ENCODE measurements at places on chromosomes 12 and 14.

GRCh38 chr12:58932806-58933681 is 12.7 kb upstream of the LRIG3 start:
- DNase-seq = no peak

DNA sequence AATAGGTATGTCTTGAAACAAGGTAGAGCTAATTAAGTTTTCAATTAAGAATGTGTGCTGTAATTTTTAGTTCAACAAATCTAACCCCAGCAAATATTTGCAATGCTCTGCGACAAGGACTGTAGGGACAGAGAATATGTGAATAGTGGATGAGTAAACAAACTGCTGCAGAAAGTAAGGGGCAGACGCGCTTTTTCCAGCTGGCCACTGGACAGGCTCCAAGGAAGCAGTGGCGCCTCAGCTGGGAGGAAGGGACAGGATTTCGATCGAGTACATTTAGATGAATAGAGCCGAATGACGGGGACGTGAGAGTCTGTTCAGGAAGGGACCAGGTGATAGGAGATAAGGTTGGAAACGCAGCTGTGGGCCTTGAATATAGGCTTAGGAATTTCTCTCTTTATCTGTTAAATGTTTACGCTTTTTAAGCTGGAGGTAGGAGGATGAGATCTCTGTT is 69.3 kb downstream of the ELK3 start:
- DNase-seq = no peak

DNA sequence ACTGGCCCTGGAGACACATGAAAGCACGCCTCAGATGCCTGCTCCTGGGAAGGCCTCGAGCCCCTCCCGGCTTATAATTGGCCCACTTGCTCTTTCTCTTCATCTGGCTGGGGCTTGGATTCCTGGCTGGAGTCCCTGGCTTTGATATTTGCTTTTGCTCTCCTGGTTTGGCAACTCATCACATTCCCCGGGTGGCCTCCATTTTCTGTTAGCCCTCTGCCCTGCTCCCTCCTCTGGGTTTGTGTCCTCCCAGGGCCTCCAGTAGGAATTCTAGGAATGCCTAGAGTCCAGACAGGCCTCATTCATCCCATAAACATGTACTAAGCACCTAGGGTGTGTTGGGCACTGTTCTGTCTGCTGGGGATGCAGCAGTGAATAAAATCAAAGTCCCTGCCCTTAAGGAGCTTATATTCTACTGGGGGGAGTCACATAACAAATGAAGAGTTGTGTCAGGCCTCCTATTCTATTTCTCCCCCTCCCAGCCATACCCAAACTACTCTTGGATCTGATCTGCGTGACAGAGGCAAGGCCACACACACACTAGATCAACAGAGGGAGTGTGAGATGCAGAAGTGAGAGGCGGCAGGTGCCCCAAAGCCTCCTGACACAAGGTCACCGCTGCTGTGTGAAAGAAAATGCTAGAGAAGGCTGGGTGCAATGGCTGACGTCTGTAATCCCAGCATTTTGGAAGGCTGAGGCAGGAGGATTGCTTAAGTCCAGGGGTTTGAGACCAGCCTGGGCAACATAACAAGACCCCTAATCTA is 21.3 kb upstream of the TSPAN9 start:
- no peak for DNase-seq

GRCh38 chr14:23695664-23695999 is 59.5 kb downstream of the DHRS2 start:
- no peak for DNase-seq

DNA sequence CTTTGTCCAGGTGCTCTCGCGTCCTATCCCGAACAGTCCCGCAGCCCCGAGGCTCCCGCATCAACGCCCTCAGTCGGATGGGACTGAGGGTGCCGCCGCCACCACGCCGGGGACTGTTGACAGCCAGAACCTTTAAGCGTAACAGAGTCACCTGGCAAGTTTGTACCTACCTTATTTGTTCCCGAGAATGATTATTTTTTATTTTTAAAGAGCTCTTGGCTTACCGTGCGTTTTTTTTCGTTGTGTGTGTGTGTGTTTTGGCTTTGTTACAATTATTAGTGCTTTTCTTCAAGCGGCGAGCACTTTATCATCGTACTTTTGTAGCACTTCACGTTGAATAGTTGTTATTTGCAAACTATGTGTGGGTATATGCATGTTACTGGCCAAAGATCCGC is 463 bp downstream of the COA8 start:
- DNase-seq = no peak

DNA sequence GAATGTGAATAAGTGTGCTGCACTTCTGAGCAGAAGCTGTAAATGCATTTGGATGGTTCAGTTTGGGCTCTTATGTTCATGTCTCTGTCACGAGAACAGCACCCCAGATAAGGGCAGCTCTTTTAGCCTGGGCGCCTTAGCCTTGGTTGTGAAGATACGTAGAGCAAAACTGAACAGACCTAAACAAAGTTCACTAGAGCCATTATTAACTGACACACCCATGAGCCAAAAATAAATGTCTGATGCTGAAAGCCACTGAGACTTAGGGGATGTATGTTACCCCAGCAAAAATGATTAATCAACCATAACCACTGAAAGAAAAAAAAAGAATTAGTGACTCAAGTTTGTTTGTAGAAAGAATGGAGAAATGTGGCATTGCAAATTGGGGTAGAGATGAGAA is 343.4 kb downstream of the BCAT1 start:
- no peak for DNase-seq

DNA sequence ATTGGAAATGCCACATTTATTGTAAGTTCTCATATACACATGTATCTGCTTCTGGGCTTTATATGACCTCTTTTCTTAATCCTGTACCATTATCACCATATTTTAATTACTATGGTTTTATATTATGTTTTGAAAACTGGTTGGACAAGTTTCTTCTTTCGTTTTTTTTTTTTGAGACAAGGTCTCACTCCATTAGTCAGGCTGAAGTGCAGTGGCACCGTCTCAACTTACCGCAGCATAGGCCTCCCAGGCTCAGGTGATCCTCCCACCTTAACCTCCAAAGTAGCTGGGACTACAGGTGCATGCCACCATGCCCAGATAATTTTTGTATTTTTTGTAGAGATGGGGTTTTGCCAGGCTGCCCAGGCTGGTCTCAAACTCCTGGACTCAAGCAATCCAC is 44.6 kb downstream of the GALNT4 start:
- no peak for DNase-seq

GRCh38 chr14:90814806-90815571 is 1.2 kb downstream of the TTC7B start:
- no peak for DNase-seq

DNA sequence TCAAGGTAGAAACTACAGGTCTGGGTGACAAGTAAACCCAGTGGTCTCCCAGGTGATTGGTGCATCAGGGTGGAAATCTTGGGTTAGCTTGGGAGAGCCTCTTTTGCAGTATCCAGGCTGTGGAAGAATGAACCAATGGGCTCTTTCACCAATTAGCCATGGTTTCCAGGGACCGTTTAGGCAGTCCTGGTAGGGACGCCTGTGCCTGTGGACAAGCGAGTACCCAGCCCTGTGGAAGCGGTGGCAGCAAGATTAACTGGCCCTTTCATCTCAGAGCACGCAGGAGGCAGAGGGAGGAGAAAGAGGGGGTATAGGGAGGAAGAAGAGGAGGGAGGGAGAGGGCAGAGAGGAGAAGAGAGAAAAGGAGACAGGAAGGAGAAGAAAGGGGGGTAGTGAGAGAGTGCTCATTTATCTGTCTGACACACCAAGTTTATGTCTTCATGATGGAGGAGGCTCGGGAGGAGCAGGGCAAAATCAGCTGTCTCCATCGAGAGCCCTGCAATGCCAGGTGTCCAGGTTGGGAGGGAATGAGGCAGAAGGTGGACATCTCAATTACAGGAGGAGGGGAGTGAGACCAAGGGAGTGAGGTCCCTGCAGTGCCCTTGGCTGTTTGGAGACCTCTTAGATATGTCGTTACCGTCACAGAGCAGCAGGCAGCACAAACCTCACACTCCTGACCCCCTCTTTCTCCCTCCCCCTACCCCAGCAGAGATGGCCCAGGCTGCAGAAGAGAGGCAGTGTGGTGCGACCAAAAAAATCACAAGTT is 4.6 kb upstream of the ZDHHC22 start:
- DNase-seq = no peak

GRCh38 chr12:126480451-126480850 is 1415.2 kb downstream of the AACS start:
- DNase-seq = no peak

DNA sequence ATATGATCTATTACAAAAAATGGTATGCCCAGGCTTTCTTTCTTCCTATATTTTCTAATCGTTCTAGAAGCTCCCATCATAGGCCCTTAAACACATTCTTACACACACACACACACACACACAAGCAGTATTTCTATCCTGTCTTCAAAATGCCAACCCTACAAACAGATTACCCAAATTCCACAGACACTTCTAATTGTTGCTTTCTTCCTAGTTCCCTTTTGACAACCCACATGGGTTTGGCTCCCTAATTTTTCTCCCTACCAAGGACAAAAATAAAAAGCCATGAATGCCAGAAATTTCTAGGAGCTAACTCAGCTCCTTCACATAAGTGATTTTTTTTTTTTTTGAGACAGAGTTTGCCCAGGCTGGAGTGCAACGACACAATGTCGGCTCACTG is 60.3 kb upstream of the NTF3 start:
- DNase-seq = no peak

DNA sequence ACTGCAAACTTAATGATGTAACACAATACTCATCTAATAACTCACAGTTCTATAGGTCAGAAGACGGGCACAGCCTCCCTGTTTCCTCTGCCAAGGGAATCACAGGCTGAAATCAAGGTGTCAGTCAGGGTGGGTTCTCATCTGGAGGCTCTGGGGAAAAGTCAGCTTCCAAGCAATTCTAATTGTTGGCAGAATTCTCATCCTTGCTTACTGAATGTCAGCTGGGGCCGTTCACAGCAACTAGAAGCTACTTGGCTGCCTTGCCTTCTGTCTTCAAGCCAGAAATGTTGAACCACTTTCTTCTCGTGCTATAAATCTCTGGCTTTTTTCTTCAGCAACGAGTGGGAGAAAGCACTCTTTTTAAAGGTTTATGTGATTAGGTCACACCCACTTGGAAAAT is 80.1 kb upstream of the PDZRN4 start:
- no peak for DNase-seq

DNA sequence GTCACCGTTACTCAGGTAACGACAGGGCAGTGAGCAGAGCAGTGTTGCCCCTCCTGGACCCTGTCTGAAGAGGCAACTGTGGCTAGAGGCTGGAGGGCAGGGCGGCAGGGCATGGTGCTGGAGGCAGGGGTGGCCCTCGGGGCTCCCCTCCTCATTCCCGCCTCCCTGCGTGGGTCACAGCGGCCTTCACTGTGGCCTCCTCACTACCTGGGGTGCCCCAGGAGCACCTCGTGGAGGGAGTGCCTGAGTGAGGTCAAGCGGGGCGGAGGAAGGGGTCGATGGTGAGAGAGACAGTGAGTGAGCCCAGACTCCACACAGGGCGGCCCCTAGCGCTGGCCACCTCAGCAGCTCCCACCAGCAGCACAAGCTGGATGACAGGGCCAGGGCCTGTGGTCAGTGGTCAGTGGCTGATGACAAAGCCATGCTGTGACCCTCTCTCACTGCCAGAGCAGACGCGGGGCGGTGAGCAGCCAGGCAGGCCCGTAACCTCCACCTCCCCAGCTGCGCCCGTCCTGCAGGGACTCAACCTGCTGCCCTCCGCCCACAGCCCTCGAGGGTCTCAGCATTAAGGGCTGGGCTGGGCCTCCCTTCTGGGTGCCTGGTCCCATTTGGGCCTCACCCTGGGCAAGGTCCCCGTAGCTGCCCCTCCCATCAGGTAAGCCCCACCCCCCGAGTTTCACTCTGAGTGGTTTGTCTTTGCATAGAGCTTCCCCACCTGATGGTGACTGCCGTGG is 17.8 kb downstream of the GPR132 start:
- no peak for DNase-seq

- DNase-seq = no peak
These were observed 80.6 kb upstream of the PLEKHA5 start for GRCh38 chr12:19048943-19049342.

GRCh38 chr14:68759937-68760336 is 32.9 kb downstream of the ZFP36L1 start:
- DNase-seq = no peak
